ENCODE measurements at places on chromosomes 4 and X. TPM values are rescaled to one million over a fixed set of nuclear protein-coding genes. Genes with fewer than 3 reads are reported as not detected.

LRCH2 gene
- 5.8 TPM for total RNA-seq

REELD1 gene
- not detected for total RNA-seq

MAGEA2 gene
- not detected for total RNA-seq

STBD1 gene
- 5.8 TPM for total RNA-seq

DNA sequence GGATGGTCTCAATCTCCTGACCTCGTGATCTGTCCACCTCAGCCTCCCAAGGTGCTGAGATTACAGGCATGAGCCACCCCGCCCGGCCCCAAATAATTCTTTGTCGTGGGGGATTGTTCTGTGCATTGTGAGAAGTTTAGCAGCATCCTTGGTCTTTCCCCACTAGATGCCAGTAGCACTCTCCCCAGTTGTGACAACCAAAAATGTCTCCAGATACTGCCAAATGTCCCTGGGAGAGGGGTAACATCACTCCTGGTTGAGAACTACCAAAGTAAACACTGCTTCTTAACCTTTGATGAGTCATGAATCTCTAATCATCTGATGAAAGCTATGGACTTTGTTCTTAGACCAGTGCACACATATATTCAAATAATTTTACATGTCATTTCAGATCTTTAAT is 90.7 kb upstream of the BRS3 start:
- DNase-seq = peak; percentile 0

GRCh38 chrX:1139185-1139500 is 73.3 kb downstream of the CRLF2 start:
- no peak for DNase-seq

GRCh38 chrX:15946783-15947580 is 92.4 kb upstream of the AP1S2 start:
- peak; percentile 45 for DNase-seq

GRCh38 chr4:168131196-168131595 is 38.9 kb downstream of the ANXA10 start:
- no peak for DNase-seq

DNA sequence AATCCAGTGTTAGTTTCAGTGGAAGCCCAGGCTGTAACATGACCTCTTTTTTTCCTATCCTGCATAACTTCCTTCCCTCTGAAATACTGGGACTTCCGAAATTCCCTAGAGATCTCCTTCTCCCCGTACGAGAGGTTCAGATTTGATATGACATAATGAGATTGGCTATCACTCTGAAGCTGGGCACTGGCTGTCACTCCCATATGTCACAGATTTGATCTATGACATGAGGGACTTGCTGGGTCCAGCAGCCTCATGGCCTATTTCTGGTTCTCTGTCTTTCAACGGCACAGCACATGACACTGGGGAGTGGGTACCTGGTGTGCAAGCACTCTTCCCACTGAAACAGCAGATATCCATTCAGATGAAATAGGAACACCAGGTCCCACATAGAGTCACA is 36.7 kb downstream of the PF4 start:
- DNase-seq = no peak

All from fibroblast of villous mesenchyme (primary cell).